ENCODE measurements at places on chromosomes 7 and 10.

GRCh38 chr10:54826994-54827560 is 26.0 kb upstream of the PCDH15 start:
- no peak for DNase-seq

GRCh38 chr10:110802090-110802489 is 69.6 kb upstream of the PDCD4 start:
- no peak for DNase-seq

- no peak for DNase-seq
Measured at GRCh38 chr10:77361831-77362230, 275.8 kb downstream of the KCNMA1 start.

GRCh38 chr7:44712012-44712411 is 36.6 kb upstream of the ZMIZ2 start:
- DNase-seq = peak; percentile 77

Measured in Caco-2 (cell line).